Fibroblast of villous mesenchyme (primary cell): ENCODE measurements at places on chromosomes 16 and 17. TPM values are rescaled to one million over a fixed set of nuclear protein-coding genes. Genes with fewer than 3 reads are reported as not detected.

The ABCA9 gene
- total RNA-seq = 2.2 and 2.3 TPM in 2 replicates

DNA sequence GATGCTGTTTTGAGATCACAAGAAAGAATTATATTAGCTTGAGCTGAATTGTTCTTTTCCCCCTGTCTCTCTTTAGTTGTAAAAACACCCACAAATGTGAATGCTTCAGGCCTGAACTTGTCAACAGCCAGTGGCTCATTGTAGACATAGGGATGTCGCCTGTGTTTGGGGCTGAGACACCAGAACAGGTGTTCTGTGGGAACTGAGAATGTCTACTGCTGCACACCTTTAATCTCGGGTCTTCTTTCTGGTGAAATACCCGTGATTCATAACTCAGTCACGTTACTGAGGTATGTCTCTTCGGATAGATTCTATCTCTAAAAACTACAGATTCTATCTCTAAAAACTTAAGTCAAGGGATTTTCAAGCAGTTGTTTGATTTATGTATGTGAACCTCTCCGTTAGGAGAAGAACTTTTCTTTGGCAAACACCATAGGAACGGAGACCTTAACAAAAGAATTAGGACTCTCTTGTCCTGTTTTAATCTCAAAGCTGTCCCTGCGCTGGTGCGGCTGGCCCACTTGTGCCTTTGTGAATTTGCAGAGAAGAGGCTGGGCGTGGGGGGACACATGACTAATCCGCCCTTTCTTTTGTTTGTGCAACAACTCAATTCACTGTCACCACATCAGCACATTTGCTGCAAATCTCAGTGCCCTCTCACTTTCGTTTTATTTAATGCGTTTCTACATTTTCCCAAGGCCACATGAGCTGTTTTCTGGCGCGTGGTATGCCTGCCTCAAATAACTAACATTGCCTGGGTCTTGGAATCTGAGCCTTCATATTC, 643.0 kb downstream of the MAF start:
- DNase-seq = no peak

DNA sequence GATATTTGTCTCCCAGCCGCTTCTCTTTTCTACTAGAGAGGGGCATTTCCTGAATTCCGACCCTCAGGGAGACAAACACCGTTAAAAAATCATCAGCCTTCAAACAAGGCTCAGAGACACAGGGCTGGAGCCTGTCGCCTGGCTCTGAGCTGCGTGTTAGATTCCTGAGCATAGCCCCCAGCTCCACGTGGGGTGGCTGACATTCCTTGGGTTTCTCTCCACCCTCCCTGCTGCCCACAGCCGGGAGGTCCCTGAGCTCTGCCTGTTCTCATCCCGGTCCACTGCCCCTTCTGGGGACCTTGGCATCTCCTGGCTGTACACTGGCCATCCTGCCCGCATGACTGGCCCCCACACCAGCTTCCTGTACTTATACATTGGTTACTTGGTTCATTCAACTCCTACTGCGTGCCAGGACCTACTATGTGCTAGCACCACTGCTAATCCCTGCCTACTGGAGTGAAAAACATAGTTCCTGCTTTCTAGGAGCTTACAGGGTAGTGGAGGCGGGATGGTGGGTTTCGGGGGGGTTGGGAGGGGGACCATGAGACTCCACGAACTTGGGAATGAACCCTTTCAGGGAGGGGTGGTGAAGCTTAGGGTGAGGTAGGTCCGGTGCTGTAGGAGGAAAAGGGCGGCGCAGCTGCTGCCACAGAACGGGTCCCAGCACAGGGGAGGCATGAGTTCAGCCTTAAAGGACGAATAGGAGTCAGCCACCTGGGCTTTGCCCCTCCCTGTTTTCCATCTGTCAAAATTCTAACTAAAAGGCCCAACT, 52.1 kb upstream of the TMEM132E start:
- DNase-seq = no peak

- DNase-seq = no peak
Observed at GRCh38 chr16:79476580-79476979, 124.0 kb downstream of the MAF start.
